ENCODE measurements at places on chromosomes 6 and 20.

GRCh38 chr6:157172231-157172701 is 151.1 kb downstream of the TMEM242 start:
- no peak for DNase-seq

GRCh38 chr6:31528307-31528777 is 420 bp upstream of the MCCD1 start:
- DNase-seq: no peak

DNA sequence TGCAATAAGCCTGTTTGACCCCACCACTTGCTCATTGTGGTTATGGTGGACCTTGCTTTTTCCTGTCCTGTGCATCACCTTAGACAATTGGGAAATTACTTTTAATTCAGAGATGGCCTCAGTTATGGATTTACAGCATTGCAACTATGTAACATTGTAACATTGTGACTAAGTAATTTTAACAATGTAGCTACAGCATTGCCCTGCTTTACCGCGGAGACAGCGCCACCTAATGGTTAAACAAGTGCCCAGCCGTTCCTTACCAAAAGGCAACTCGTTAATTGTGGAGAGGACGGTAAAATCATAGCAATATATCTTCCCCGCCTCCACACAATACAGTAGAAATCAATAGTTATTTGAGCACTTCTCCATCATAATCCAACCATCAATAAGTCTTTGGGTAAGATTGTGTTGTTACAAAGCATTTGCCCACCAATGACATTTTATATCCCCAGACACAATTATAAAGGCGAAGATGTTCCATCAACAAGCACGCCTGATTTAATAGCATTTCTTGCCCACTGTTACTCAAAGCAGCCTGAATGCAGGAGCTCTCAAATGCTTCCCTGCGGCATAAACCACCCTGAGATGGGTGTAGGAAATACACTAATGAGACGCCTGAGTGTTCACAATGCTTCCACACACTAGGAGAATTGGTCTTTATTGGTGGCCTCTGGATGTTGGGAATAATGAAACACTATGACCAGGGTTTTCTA is 93.7 kb downstream of the PROKR2 start:
- DNase-seq: no peak

DNA sequence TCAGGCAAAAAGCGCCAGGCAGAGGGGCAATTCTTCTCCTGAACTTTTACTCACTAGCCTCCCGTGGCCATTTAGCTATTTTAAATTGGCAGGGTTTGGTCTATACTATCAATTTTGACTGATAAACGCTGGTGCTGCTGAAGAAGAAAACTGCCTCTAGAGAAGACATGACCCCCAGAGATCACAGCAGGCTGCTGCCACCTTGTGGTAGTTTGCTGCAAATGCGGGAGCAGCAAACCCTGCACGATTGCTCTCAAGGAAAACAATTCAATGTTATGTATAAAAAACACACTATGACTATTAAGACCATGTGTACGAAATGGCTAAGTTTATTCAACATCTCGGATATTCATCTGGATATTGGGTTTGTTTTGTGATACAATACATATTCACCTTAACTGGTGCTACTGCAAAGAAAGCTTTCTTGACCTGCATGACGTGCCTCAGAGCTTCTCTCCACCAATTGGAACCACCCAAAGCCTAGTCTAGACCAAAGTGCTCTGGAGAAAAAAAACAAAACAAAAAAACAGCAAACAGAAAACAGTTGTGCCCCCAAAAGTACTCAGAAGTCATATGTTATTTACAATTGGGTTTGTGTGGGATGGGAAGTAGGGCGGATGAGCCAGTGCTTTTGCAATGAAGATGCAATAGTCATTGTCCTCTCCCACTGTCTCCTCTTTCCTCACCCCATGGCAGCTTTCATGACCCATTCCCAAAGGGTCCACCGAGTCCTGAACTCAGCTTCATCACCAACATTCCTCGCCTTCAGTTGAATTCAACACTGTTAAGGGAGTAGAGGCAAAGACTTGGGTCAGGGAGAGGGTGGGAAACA is 19.6 kb upstream of the IL17F start:
- DNase-seq: peak; percentile 23

DNA sequence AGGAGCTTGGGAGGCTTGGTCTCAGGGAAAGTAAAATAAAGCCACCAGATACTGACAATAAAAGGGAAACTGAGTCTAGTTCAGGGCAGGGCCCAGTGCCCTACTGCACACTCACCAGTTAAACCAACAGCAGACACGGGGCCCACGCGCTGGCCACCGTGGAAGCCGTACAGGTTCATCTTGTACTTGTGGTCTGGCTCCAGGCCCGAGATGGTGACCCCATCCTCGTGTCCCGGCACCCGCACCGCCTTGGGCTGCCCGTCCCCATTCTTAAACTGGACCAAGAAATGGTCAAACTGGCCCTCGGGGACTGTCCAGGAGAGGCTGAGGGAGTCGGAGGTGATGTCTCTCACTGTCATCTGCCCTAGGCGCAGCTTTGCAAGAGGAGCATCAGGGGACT is 26.5 kb downstream of the CYP21A2 start:
- no peak for DNase-seq

DNA sequence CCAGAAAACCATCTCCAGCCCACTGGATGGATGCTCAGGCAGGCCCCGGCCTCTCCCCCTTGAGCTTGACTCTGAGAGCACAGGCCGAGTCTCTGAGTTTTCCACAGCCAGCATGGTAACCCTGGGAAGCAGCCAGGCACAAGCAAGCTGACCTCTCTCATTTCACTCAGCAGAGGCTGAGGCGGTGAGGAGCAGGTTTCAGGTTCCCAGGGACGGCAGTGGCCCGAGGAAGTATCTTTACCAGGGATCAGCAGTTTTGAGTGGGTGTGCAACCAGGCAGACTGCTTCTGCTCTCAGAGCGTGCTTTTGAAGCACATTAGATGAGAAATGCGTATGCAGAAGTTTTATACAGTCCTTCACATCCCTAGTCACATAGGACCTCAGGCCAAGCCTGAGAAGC is 12.6 kb downstream of the HCK start:
- no peak for DNase-seq

DNA sequence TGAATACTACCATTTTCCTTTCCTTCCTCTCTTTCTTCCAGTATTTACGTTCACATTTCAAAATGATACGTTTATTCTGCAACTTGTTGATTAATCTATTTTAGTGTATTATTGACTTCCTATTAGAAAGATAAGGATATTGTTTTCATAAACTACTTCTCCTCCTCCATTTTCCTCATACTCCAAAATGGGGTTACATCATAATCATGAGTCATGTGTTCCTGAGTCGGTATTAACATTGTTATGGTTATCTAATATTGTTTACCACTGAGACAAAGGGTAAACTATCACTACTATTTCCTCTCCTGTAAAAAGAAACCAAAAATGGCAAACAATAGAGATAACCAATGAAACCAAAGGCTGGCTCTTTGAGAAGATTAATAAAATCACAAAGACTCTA is 126.5 kb upstream of the CDYL start:
- no peak for DNase-seq

DNA sequence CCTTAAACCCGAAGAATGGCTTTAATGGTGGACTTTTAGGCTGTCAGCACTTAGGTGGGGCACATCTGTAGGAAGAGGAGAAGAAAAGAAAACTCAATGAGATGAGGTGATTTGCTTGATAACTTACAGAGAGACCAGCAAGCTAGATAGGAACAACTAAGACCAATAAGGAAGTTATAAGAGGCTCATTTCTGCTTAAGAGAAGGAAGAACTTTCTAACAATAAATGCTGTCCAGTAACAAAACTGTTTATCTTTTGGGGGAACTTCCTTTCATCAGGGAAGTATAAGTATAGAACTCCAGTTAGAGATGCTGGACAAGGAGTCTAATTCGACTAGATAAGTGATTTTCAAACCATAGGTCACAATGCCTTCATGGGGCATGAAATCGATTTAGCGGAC is 107.2 kb upstream of the SIRPA start:
- DNase-seq: no peak

DNA sequence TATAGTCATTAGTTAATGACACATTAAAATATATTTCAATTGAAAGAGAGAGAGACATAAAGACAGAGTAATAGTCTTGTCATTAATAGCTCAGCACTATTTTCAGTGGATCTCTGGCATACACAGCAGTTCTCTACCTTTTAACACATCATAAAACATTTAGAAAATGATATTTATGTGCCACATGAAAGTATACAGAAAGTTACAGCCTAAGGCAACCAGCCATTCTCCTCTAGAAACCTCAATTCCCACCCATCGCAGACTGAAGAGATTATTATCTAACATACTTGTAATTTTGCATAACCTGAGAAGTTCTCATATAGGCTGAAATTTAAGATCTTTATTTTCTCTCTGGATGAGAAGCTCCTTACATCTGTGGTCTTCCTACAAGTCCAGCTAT is 58.7 kb upstream of the FAM83B start:
- no peak for DNase-seq

GRCh38 chr20:23570178-23570760 is 2.0 kb upstream of the CST9L start:
- DNase-seq: no peak

GRCh38 chr20:49791165-49791564 is 21.5 kb upstream of the SLC9A8 start:
- DNase-seq: no peak

DNA sequence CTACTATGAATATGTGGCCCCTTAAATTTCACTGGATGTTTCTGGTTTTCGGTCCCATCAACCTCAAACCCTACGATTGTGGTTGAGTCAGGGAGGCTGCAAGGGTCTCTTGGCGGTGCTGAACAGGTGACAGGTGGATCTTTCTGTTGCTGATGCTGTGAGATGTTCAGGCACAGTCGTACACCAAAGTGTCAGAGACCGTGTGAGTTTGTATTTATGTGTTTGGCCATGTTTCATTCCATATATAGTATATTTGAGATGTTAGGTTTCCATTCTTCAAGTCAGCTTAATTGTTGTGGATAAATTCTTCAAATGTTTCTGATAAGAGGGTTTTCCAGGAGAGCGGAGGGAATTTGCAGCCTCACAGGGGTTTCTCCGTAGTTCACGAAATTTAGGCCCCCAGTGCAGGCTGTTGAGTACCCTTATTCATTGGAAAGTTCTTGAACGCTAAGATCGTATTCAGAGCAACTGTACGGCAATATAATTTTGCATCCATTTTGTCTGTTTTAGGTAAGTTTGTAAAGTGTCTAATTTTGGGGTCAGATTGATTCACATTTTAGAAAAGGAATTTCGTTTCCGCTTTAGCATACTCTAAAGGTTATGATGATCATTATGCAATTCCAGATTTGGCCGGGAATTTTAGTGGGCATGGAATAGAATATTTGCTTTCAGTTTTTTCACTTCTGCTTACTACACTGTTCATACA is 1.2 kb downstream of the TAB2 start:
- DNase-seq: no peak

DNA sequence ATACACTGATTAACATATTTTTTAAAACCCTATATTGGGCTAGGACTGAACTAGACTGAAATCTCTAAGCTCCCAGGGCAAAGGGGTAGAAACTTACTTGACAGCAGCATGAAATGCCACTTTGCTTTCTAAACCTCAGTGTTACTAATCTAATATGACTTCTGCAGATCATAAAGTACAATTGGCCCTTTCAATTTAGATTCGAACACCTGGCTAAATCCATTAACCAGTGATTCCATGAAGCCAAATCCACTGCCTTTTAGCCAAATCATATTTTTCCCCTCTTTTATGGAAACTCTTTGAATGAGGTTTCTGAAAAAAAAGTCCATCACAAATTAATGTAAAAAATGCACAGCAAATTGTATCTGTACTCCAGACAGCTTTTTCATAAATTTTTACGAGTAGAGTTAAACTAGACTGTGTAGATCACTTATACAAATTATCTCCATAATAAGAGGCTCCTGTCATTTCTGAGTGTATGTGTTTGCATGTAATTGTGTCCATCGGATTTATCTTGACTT is 25.7 kb downstream of the EPHA7 start:
- no peak for DNase-seq

DNA sequence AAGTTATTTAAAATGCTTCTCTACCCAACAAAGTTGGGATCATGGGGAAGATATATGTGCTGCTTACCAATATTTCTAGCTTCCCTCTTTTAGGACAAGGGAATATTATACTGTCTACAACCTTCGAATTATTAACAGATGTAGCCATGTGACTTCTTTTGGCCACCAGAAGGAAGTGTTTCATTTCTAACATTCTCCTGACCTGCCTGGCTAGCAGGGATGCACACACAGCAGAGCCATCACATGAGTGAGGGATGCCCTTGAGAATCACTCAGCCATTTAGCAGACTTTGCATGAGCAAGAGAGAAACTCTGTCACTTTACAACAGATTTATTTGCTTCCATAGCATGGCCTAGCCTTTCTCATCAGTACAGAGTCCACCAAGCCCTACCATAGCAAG is 230.7 kb upstream of the MARCKS start:
- DNase-seq: no peak

DNA sequence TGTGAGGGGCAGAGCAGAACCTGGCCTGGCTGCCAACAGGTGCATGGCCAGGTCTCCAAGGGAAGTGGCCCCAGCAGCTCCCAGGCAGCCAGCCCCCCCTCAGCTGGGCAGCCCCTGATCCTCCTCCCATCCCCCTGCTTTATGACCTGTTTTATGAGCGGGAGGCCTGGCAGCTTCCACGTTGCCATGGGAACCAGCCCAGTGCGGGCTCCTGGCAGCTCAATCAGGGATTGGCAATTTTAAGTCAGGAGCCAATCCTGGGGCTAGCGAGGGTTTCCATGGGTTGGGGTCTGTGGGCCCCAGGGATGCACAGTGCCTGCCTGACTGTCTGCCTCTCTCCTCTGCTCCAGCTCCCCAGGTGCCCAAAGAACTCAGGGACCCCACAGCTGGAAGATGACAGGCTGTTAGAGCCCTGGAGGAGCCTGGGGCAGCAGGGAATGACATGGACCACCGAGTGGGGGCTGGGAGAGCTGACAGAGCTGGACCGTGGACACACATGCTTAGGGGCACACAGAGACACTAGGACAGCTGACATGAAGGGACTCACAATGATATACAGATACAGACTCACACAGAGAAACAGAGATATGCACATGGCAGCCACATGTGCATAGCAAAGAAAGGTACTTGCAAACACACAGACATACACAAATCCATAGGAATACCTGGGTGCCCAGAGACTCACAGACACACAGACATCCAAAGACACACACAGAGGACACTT is 56.5 kb upstream of the SIRPA start:
- no peak for DNase-seq

GRCh38 chr6:40244699-40245098 is 310.4 kb upstream of the MOCS1 start:
- DNase-seq: no peak
